ENCODE measurements at places on chromosomes 12 and 14.

DNA sequence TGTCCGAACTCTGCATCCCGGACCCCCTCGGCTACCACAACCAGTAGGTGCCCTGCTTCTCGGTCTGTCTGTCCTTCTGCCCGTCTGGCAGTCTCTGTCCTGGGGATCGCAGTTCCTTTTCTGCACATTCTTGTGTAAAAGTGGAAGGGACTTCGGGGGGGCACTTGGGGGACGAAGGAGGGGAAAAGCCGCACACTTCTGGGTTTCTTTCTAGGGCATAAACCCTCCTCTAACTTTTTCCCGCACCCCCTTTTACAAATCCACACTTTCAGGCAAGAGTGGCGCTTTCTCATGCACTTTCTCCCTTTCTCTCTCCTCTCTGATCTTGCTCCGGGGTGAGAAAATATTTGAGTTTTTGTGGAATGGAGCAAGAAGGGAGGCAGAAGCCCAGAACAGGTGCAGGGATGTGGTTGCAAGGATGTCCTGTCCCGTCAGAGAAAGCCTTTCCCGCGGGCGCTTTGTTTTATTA lies 506 bp downstream of the ESRRB start:
- DNase-seq = no peak

DNA sequence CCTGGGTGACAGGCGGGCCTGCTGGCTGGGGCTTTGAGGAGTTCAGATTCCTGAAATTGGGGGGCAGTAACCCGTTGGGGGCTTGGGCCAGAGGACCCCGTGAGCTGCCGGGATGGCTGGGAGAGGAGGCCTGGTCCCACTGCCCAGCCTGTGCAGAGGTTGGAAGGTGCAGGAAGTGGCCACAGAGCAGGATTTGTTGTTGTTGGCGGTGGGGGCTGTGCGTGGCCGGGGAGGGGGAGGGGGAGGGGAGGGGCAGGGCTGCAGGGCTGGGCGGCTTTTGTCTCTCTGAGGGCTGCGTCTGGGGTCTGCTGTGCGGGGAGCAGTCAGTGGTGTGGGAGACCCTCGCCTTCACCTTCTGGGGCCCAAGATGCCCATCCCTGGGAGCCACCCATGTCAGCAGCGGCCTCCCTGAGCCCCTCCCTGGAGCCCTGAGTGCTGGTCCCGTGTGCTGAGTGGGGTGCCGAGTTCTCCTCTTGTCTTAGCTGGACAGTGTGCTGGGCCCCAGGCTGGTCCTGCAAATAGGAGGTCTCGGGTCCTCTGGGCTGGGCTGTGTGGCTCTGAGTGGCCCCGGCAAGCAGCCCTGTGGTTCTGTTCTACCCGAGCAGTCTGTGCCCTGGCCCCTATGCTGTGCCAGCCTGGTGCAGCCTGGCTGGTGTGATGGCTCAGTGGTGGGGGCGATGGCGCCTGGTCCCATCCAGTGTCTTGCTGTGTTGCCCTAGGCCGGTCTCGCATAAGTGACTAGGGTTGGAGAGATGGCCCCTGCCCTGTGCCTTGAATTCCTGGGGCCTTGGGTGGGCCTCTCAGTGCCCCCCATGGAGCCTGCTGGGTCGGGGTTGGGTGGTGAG lies 10.3 kb downstream of the KIF26A start:
- DNase-seq = no peak

DNA sequence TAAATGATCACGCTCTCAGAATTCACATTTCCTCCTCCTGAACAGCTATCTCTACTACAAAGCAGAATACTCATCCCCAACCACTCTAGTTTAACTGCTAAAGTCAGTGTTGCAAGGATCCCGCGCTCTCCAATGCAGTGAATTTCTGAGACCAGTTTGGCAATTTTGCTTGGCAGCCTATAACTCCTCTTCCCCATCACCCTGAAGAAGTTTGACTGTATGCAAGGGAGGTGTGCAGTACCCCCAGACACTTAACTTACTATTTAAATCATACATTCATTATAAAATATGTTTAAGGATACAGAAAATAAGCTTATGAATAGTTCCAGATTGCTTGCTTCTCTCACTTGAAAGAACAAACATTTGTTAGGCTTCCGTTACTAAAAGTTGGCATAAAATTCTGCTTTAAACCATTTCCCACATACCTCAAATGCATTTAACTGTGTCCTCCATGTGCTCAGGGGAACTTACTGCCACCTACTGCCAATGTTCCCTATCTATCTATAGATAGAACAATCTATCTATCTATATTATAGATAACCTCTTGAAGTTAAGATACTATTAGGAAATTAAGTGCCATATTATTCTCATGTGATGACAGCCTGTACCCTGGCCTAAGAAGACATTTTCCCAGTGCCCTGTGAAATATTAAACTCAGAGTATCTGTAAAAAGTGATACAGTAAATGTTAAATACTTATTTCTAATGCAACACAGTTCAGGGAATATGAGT lies 2.4 kb downstream of the LGR5 start:
- no peak for DNase-seq

GRCh38 chr12:69338120-69338859 lies 9.9 kb upstream of the LYZ start:
- no peak for DNase-seq

DNA sequence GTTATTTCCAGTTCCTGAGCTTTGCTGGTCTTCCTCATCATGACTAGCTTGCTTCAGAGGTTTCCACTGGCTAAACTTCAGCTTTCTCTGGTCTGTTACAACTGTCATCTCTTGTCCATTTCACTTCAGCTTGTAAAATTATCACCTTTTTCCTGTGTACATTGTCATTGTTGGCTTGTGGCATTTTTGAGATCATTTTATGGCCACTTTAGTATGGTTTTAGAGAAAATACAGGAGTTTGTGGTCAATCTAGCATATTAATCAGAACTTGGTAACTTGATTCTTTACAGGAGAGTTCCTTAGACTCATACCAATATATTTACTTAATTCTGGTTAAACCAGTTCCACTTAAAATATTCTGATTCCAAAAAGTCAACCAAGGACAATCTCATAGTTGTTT lies 235.9 kb upstream of the KITLG start:
- DNase-seq = no peak

- no peak for DNase-seq
Measured at GRCh38 chr14:69317102-69317755, 57.3 kb downstream of the GALNT16 start.

DNA sequence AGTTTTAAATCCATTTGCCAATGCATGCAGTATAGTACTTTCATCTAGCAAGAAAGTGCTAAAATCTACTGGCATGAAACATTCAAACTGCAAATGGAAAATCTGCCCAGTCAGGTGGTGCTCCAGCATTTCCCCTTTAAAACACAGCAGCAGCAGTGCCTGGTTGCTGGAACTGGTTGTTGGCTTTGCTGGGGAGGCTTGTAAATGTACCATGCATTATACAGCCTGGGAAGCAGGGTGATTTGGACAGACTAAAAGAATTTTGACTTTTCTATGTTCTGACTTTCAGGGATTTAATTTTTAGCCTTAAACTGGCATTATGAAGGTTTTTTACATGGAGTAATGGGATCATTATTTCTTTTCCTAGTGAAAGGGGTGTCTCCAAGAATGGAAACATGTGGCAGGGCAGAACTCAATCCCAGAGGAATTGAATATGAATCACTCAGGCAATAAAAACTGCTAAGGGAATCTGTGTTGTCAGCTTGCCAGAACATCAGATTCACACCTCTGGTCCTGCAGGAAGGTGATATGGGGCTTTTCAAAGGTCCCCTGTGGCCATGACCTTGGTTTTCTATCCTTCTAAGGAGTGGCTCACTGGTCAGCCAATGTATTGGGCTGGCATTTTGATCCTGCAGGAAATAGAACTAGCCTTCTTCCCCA lies 9.0 kb upstream of the PAX9 start:
- DNase-seq = no peak

DNA sequence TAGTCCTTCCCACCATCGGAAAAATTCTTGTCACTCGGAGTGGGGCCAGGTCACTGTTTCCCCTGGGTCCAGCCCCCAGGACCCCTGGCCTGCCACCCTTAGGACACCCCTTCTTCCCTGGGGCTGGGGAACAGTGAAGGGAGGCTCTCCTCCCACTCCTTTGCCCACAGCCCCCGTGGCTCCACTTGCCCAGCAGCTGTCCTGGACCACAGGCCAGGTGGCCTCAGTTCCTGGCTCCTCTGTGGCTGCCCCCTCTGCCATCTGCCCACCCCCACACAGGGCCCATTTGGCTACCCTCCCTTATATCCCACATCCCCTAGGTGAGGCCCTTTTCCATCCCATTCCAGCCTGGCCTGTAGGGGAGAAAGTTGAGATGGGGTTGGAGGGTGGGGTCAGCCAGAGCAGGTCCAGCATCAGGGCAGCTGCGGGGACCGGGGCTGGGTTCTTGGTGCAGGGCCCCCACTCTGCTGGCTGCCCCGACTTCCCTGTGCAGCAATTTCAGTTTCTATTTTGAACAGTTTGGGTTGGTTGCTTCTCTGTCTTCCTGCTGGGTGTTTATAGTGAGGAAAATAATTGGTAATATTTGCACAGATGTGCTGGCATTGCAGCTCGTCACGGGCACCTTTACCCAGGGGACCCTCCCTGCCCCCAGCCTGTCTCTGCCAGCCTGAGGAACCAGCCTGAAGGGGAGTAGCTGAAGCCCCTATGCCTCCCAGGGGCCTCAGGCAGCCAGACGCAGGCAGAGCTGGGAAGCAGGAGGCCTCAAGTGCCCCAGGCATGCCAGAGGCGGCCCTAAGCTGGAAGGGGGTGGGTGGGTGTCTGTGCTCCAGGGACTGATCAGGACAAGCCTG lies 23.4 kb downstream of the SYNDIG1L start:
- DNase-seq = peak; percentile 21

DNA sequence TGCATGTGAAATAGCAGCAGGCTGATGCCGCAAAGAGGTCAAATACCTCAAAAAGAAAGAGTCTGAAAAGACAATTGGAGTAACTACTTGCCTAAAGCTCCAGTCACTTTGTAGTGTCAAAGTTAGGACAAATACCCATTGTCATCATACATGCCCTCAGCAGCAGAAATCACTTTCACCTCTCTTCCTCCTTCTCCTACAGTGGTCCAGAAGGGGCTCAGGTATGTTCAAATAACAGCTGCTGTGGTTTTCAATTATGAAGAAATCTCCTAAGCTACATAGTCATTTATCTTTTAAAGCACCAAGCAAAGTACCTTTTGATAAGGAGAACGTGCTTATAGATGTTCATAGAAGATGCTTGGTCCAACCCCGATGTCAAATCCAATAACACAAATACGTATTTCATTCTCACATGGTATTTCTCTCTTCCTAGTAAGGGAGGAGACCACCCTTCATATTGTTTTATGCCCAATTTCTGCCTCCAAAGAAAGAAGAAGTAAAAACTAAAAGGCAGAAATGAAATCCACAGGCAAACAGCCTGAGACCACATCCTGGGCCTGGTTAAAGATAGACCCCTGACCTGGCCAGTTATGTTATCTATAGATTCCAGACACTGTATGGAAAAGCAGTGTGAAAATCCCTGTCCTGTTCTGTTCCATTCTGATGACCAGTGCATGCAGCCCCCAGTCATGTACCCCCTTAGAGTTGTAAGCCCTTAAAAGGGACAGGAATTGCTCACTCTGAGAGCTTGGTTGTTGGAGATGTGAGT lies 23.7 kb downstream of the GYS2 start:
- DNase-seq = no peak

- DNase-seq = peak; percentile 66
Measured at GRCh38 chr14:103871596-103872480, 24.5 kb upstream of the PPP1R13B start.

DNA sequence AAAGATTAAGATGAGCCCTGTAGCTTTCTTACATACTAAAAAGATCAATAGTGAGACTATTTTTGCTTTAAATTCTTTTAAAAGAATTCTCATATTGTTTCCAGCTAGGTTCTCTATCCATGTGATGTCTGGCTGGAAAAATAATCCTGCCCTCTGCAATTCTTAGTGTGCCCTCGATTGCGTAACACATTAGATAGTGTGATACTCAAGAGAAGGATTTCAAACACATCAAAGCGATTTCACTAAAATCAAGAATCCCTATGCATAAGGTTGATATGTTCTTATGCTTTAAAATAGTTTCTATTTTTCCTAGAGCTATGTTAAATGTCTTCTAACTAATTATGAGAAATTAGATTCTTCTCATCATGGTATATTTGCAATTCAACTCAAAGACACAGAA lies 127.3 kb upstream of the PLEKHA5 start:
- no peak for DNase-seq

DNA sequence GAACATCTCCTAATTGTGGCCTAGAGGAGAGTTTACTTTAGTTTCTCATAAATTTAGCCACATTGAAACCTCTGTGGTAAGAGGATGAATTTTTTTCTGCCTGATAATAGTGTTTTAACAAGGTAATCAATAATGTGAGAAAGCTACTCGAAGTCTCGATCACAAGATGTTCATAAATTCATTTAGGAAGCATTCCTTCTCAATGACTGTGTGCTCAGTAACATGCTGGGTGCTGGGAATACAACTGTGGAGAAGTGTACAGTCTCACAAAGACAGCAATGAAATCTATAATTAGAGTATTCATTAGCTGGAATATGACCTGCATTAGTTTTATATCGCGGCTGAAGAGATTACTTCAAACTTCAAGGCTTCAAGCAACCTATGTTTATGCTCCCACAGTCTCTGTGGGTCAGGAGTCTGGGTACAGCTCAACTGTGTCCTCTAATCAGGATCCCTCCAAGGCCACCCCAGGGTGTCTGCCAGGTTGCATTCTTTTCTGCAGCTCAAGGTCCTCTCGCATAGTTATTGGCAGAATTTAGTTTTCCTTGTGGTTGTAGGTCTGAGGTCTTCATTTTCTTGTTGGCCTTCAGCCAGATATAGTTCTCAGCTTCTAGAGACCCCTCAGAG lies 167.6 kb downstream of the ANO4 start:
- no peak for DNase-seq

DNA sequence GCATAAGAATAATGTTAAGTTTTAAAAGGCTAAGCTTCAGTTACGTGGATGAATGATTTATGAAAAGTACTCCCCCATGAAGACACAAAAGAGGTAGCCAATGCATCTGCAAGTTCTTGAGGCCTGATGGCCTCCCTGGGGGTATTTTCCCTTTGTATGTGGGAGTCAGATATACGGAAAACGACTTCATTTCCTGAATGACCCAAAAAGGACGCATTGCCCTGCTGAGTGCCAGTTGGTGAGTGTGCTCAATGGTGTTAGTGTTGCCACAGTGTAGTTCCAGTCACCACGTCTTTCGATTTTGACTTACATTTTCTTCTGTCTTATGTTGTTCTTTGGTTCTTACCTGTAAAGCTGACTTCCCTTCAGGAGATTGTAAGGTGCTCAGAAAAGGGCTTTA lies 8.0 kb downstream of the ETV6 start:
- no peak for DNase-seq

GRCh38 chr12:120528861-120529525 lies at the start of gene COQ5:
Gene COQ5, minus strand, starts transcription at chr12:120529158. Its CDS starts 17 bp downstream, at chr12:120529141.
- peak; percentile 90 for DNase-seq

- no peak for DNase-seq
Measured at GRCh38 chr12:6327229-6328041, 14.4 kb downstream of the TNFRSF1A start.

Data from CD4-positive, alpha-beta T cell treated with Interferon alpha-2 for 1 hour (primary cell).